ENCODE measurements at places on chromosomes 16 and 17. TPM values are rescaled to one million over a fixed set of nuclear protein-coding genes. Genes with fewer than 3 reads are reported as not detected.

DNA sequence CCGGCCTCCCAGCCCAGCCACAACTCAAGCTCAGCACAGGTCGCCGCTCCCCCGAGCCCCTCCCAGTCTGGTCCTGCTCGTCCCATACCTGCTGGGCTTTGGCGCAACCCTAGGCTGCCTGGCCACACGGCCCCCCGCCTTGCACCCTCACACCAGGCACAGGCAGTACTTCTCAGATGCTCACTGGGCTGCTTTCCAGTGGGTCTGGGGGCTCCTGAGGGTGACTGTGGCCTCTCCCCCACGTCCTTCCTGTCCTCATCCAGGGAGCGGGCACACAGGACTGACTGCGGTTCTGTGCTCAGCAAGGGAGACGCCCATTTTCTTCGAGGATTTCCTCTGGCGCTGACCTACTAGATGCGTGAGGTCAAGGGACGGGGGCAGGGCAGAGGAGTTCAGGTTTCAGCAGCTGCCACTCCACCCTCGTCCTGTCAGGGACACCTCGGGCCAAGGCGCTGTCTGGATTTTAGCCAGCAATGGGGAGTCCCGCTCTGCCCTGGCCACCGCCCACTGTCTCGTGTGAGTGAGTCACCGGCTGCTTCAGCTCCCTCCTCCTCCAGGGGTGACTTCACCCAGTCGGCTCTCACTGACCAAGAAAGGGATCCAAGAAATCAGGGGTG is 115.8 kb downstream of the NPIPB11 start:
- H3K4me1 ChIP-seq = peaks cover 6% of the 10 kb centered on the region
- peak overlapping the region; percentile 62 for H3K27ac ChIP-seq
- no peaks in the 10 kb centered on the region for H3K27me3 ChIP-seq

DNA sequence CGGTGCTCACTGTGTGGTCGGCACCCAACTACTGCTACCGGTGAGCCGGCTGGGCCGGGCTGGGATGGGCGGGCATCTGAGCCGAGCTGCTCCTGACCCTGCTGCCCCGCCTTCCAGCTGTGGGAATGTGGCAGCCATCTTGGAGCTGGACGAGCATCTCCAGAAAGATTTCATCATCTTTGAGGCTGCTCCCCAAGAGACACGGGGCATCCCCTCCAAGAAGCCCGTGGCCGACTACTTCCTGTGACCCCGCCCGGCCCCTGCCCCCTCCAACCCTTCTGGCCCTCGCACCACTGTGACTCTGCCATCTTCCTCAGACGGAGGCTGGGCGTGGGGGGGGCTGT is 6.9 kb downstream of the TBX6 start:
- no peak overlapping the region for H3K4me3 ChIP-seq
- no peaks in the 10 kb centered on the region for H3K27me3 ChIP-seq
- H3K4me1 ChIP-seq = peaks cover 3% of the 10 kb centered on the region
- no peak for DNase-seq
- peaks cover 47% of the 10 kb centered on the region for H3K36me3 ChIP-seq

DNA sequence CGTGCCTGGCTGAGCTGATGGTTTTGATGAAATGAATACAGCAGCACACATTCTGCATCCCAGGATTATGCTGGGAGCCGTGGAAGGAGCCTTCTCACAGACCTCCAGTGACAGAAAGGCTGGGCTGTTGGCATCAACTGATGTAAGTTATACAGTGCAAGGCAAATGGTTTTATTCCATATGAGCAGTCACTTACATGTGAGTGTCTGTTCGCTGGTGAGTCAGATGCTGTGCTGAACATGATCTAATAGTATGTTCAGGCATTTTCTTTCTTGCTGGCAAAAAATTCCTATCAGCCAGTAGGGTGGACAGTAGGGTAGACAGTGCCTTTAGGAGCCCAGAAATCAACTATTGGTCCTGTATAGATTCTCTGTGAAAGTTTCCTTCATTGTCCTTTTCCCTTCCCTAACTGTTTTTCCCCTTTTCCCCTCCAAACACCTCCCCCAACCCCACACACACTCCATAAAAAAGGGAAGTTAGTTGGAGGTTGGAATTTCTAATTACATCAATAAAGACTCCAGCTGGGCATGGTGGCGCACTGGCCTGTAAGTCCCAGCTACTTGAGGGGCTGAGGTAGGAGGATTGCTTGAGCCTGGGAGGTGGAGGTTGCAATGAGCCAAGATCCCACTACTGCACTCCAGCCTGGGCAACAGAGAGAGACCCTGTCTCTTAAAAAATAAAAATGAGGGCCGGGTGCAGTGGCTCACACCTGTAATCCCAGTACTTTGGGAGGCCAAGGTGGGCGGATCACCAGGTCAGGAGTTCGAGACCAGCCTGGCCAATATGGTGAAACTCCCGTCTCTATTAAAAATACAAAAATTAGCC is 36.2 kb downstream of the LDHD start:
- H3K4me1 ChIP-seq = no peaks in the 10 kb centered on the region
- H3K4me3 ChIP-seq = no peak overlapping the region
- no peak overlapping the region for H3K27ac ChIP-seq
- no peaks in the 10 kb centered on the region for H3K27me3 ChIP-seq

PCYT2 gene
- total RNA-seq = 81.1 TPM

SLC7A6OS gene
- 14.4 TPM for total RNA-seq

DNA sequence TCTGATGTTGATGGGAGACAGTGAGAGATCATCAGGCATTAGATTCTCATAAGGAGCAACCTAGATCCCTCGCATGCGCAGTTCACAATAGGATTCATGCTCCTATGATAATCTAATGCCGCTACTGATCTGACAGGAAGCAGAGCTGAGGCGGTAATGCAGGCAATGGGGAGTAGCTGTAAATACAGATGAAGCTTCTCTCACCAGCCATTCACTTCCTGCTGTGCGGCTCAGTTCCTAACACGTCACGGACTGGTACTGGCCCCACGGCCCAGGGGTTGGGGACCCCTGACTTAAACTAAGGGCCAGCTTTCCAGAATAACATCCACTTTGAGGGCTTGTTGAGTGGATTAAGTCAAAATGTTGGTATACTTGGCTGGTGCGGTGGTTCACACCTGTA is 2.6 kb upstream of the TMEM219 start:
- H3K4me1 ChIP-seq = no peaks in the 10 kb centered on the region
- DNase-seq = no peak
- H3K27me3 ChIP-seq = no peaks in the 10 kb centered on the region
- no peak overlapping the region for H3K4me3 ChIP-seq

- no peak overlapping the region for H3K27ac ChIP-seq
- no peaks in the 10 kb centered on the region for H3K4me1 ChIP-seq
- H3K4me3 ChIP-seq = no peak overlapping the region
- H3K27me3 ChIP-seq = no peaks in the 10 kb centered on the region
- no peaks in the 10 kb centered on the region for H3K36me3 ChIP-seq
- DNase-seq = no peak
These were observed 225.9 kb upstream of the GOT2 start for GRCh38 chr16:58960034-58960433.

DNA sequence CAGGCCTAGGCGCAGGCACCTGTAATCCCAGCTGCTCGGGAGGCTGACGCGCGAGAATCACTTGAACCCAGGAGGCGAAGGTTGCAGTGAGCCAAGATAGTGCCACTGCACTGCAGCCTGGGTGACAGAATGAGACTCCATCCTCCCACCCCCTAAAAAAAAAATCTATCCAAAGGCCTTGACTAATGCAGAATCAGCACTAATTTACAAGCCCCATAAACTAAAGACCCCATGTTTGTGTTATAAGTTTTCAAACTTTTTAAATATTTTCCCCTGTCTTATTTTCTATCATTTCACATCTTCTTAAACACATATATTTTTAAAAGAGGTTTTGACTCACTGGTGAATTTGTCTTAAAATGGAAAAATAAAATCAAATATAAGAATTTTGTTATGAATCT is 713.1 kb downstream of the WWOX start:
- DNase-seq = no peak
- H3K27ac ChIP-seq = no peak overlapping the region

FLYWCH2 gene
- total RNA-seq = 109 TPM

MYO1D gene
- total RNA-seq = 105 TPM

ST6GALNAC2 gene
- 15.8 TPM for total RNA-seq

DNA sequence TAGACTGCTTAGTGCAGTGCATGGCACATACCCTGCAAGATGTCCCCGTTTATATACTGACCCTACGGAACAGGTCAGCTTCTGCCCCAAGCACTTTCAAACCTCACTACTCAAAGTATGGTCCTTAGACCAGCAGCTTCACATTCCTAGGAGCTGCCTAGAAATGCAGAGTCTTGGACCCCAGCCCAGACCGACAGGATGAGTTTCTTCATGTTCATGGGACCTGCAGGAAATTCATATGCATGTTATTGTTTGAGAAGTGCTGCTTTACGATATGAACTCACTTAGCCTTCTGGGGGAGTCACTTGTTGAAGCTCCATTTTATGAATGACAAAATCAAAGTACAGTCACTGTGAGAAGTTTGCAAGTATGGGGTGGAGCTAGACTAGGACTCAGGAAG is 82.6 kb downstream of the DYNLRB2 start:
- no peak for DNase-seq
- H3K4me3 ChIP-seq = no peak overlapping the region
- H3K27ac ChIP-seq = no peak overlapping the region
- no peaks in the 10 kb centered on the region for H3K27me3 ChIP-seq
- H3K4me1 ChIP-seq = no peaks in the 10 kb centered on the region
- no peaks in the 10 kb centered on the region for H3K36me3 ChIP-seq

DNA sequence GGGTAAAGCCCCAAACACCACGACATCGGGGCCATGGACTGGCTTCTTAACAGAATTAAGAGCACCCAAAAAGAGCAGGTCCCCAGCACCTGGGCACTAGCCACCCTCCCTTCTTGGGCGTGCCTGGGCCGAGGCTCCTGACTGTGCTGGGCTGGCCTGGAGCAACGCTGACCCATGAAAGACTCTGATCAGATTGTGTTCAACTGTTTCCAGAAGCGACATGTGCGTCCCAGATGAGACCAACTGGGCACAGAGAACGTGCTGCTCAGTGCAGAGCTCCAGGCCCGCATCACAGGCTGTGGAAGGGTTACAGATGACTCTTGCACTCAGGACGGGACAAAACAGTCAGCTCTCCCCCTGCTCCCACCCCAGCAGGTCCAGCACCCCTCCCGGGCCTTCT is 100.7 kb downstream of the KCNJ12 start:
- H3K4me1 ChIP-seq = no peaks in the 10 kb centered on the region
- H3K27ac ChIP-seq = no peak overlapping the region
- no peaks in the 10 kb centered on the region for H3K27me3 ChIP-seq
- H3K4me3 ChIP-seq = no peak overlapping the region
- H3K36me3 ChIP-seq = no peaks in the 10 kb centered on the region

DNAH9 gene
- not detected for total RNA-seq

GRCh38 chr16:89536371-89536770 is 24.1 kb upstream of the RPL13 start:
- H3K36me3 ChIP-seq = peaks cover 81% of the 10 kb centered on the region
- no peak for DNase-seq
- no peaks in the 10 kb centered on the region for H3K27me3 ChIP-seq
- H3K4me3 ChIP-seq = no peak overlapping the region
- no peak overlapping the region for H3K27ac ChIP-seq
- H3K4me1 ChIP-seq = no peaks in the 10 kb centered on the region

DNA sequence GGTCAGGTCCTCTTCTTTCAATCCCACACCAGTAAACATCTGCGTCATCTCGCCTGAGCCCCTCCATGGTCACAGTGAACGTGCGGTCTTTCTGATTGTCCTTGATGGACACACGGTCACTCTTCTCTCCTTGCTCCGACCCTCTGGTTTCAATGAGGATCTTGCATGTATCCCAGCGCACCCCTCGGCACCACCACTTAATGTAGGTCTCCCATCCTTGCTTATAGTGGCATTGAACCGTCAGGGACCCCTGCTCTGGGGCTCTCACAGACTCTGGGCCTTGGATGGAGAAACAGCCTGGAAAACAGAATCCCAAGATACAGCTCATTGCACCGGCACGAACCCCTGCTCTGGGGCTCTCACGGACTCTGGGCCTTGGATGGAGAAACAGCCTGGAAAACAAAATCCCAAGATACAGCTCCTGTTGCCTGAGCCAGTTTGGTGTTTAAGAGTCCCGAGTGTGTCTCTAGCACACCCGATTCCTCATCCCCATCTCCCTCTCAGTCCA is 5.4 kb downstream of the CD300LB start:
- H3K36me3 ChIP-seq = no peaks in the 10 kb centered on the region
- no peaks in the 10 kb centered on the region for H3K4me1 ChIP-seq
- DNase-seq = peak; percentile 41
